ENCODE measurements at places on chromosomes 6 and 20. TPM values are rescaled to one million over a fixed set of nuclear protein-coding genes. Genes with fewer than 3 reads are reported as not detected.

The CLPSL2 gene
- not detected for polyA plus RNA-seq

The CDH4 gene
- polyA plus RNA-seq = not detected

The DNAH8 gene
- 0.63 TPM for polyA plus RNA-seq

The ANGPT4 gene
- polyA plus RNA-seq = not detected

The MYT1 gene
- 0.55 TPM for polyA plus RNA-seq

The THBS2 gene
- not detected for polyA plus RNA-seq

The POM121L2 gene
- not detected for polyA plus RNA-seq

The ADAT2 gene
- 18.6 TPM for polyA plus RNA-seq

The BPIFB1 gene
- not detected for polyA plus RNA-seq

The GJA1 gene
- polyA plus RNA-seq = not detected

The LAMP5 gene
- polyA plus RNA-seq = 0.59 TPM

The SAMD3 gene
- 3.3 TPM for polyA plus RNA-seq

The MYMX gene
- not detected for polyA plus RNA-seq

The BEND6 gene
- not detected for polyA plus RNA-seq

The PPIL6 gene
- 0.85 TPM for polyA plus RNA-seq

The SLC35A1 gene
- 9.1 TPM for polyA plus RNA-seq

The DNMT3B gene
- polyA plus RNA-seq = 0.15 TPM

The SLC22A16 gene
- polyA plus RNA-seq = not detected

The BCL2L1 gene
- polyA plus RNA-seq = 10.1 TPM

The HLA-DQA1 gene
- polyA plus RNA-seq = 486 TPM

The NKAIN4 gene
- not detected for polyA plus RNA-seq

The E2F1 gene
- 2.4 TPM for polyA plus RNA-seq

The ALDH5A1 gene
- polyA plus RNA-seq = 5.4 TPM

The ZNF311 gene
- not detected for polyA plus RNA-seq

The TINAG gene
- polyA plus RNA-seq = not detected

The TFAP2D gene
- not detected for polyA plus RNA-seq

The SRSF12 gene
- not detected for polyA plus RNA-seq

The SLC44A4 gene
- not detected for polyA plus RNA-seq

The ULBP2 gene
- 0.31 TPM for polyA plus RNA-seq

The FILIP1 gene
- polyA plus RNA-seq = not detected

The ULBP3 gene
- polyA plus RNA-seq = 0.22 TPM

The ISM1 gene
- not detected for polyA plus RNA-seq

The VAPB gene
- polyA plus RNA-seq = 20.9 TPM

The MYBL2 gene
- 5.2 TPM for polyA plus RNA-seq

The KCNQ5 gene
- 4.1 TPM for polyA plus RNA-seq

The CST5 gene
- polyA plus RNA-seq = not detected

The FAM83B gene
- not detected for polyA plus RNA-seq

The DOP1A gene
- 9.4 TPM for polyA plus RNA-seq

The MUC22 gene
- polyA plus RNA-seq = not detected

The USP49 gene
- polyA plus RNA-seq = 2.6 TPM

The SLC17A3 gene
- polyA plus RNA-seq = 0.19 TPM

The MAPK13 gene
- polyA plus RNA-seq = 31.5 TPM

The DSP gene
- polyA plus RNA-seq = not detected

The SIRPG gene
- 0.09 TPM for polyA plus RNA-seq

The ELOVL5 gene
- polyA plus RNA-seq = 149 TPM

The UBE3D gene
- polyA plus RNA-seq = 3.3 TPM

The MCCD1 gene
- not detected for polyA plus RNA-seq

The BNIP5 gene
- polyA plus RNA-seq = 0.09 TPM

The IRAK1BP1 gene
- 0.97 TPM for polyA plus RNA-seq

The OPRL1 gene
- 3.1 TPM for polyA plus RNA-seq

The SNAI1 gene
- 4.9 TPM for polyA plus RNA-seq
